ENCODE measurements at places on chromosomes 5 and 9.

DNA sequence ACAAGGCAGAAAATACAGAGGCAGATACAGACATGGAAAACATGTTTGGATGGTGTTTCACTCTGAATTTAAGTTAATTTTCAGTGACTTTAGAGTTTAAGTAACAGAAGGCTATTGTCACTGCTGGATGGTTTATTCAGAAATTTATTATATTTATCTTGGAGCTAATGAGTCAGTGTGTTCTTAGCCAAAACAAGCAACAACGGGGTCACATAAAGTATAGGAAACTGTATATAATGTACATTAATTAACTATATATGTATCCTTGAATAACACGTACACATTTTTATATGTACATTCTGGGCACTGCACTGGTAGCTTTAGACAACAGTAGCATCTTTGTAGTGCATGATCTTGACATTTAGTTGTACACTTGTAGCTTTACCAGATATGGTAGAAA lies 30.7 kb downstream of the CYLC2 start:
- no peaks in the 10 kb centered on the region for H3K36me3 ChIP-seq
- no peak for DNase-seq
- no peak overlapping the region for H3K27ac ChIP-seq
- H3K4me1 ChIP-seq: no peaks in the 10 kb centered on the region

- H3K27ac ChIP-seq: no peak overlapping the region
- H3K4me1 ChIP-seq: no peaks in the 10 kb centered on the region
- no peaks in the 10 kb centered on the region for H3K36me3 ChIP-seq
Observed at GRCh38 chr9:108565651-108566378, 290.0 kb downstream of the ACTL7B start.

DNA sequence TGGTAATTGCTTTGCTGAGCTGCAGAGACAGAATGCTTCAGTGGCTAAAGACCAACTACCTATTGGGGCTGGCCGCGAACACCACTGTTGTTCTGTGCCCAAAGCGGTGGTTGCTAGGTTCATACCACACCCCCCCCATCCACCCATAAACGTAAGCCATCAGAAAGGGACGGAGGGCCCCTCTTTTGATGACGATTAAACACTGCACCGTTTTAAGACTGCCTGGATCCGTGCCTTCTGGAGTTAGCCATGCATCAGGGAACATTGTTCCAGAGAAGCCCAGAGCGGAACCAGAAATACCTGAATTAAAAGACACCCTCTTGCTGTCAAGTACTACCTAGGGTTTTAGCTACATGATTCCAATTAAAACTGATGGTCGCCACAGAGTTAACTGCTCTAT lies 369.1 kb upstream of the DAP start:
- peaks cover 9% of the 10 kb centered on the region for H3K36me3 ChIP-seq
- no peak overlapping the region for H3K27ac ChIP-seq
- no peak overlapping the region for H3K4me3 ChIP-seq

DNA sequence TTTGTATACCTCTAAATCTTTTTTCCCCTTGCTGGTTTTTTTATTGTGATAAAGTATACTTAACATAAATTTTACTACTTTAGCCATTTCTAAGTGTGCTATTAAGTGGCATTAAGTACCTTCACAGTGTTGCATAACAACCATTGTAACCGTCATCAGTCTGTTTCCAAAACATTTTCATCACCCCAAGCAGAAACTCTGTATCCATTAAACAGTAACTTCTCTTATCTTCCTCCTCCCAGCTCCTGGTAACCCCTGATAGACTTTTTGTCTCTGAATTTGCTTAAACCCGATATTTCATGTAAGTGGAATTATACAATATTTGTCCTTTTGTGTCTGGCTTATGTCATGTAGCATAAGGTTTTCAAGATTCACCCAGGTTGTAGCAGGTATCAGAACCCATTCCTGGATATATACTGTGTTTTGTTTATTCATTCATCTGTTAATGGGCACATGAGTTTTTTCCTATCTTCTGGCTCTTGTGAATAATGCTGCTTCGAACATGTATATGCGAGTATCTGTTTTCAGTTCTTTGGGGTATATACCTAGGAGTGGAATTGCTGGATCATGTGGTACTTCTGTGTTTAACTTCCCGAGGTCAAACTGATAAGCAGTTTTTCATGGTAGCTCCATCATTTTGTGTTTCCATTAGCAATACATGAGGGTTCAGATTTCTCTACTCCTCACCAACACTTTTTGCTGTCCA lies 66.4 kb downstream of the EHMT1 start:
- H3K27ac ChIP-seq: no peak overlapping the region
- no peak for DNase-seq
- H3K36me3 ChIP-seq: peaks cover 14% of the 10 kb centered on the region
- no peak overlapping the region for H3K4me3 ChIP-seq
- H3K27me3 ChIP-seq: no peaks in the 10 kb centered on the region

GRCh38 chr5:178454303-178454702 lies 135.9 kb downstream of the COL23A1 start:
- no peaks in the 10 kb centered on the region for H3K4me1 ChIP-seq
- H3K27me3 ChIP-seq: peaks cover 8% of the 10 kb centered on the region
- no peak overlapping the region for H3K27ac ChIP-seq

DNA sequence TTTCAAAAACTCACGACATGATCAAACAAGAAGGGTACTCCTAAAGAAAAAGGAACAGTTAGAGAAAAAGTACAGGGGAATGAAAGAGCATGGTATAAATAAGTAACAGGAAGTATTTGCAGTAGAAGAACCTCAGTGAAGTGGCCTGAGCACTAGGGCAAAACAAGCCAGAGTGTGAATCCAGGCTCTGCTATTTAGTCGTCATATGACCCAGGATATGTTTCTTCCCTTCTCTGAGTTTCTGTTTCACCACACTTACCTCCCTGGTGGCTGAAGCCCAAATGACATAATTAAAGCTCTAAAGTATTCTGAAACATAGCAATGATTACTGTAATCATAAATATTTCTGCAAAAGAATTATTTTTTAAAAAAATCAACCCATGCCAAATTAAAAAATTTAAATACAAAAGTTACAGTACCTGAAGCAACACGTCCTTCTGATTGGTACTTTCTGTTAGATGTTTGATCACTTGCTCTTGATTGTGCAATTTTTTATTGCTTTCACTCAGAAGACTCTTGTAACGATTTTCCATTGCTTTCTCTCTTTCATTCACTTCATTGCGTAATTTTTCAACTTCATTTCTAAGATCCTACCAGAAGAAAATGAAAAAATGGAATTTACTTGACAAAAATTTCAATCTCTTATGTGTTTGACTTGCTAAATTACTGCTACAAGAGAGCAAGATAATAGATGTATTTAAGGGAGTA lies 88.9 kb downstream of the CDK5RAP2 start:
- H3K4me1 ChIP-seq: peaks cover 5% of the 10 kb centered on the region
- H3K4me3 ChIP-seq: no peak overlapping the region
- DNase-seq: no peak
- H3K27ac ChIP-seq: no peak overlapping the region
- H3K36me3 ChIP-seq: peaks cover 23% of the 10 kb centered on the region
- no peaks in the 10 kb centered on the region for H3K27me3 ChIP-seq

- no peak for DNase-seq
- H3K4me3 ChIP-seq: no peak overlapping the region
- H3K27ac ChIP-seq: no peak overlapping the region
- H3K4me1 ChIP-seq: no peaks in the 10 kb centered on the region
- peaks cover 62% of the 10 kb centered on the region for H3K27me3 ChIP-seq
- H3K36me3 ChIP-seq: no peaks in the 10 kb centered on the region
Observed at GRCh38 chr5:150300496-150301169, 2.1 kb downstream of the ARSI start.

DNA sequence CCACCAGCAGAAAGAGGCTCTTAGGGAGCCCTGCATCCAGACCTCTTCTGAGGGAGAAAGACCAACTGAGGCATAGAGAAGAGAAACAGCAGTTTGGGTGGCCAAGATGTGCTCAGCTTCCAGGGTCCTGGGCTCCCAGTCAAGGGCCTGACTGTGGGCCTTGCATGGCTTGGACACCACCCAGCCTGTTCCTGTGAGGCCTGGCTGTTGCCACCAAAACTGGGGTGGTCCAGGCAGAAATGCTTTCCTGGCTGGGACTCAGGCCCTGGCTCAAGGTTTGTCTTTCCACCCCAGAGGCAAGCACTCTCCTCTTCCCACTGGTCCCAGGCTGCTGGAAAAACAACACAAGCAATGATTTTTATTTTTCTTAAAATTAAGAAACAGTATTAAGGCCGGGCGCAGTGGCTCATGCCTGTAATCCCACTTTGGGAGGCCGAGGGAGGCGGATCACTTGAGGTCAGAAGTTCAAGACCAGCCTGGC lies 13.3 kb downstream of the MYOZ3 start:
- H3K27ac ChIP-seq: no peak overlapping the region
- no peaks in the 10 kb centered on the region for H3K36me3 ChIP-seq
- H3K27me3 ChIP-seq: peaks cover 23% of the 10 kb centered on the region
- no peak for DNase-seq
- no peak overlapping the region for H3K4me3 ChIP-seq
- no peaks in the 10 kb centered on the region for H3K4me1 ChIP-seq

- H3K4me3 ChIP-seq: no peak overlapping the region
- peaks cover 28% of the 10 kb centered on the region for H3K36me3 ChIP-seq
- H3K27me3 ChIP-seq: no peaks in the 10 kb centered on the region
- peaks cover 21% of the 10 kb centered on the region for H3K4me1 ChIP-seq
Observed at GRCh38 chr5:137639645-137640044, 96.2 kb downstream of the KLHL3 start.

DNA sequence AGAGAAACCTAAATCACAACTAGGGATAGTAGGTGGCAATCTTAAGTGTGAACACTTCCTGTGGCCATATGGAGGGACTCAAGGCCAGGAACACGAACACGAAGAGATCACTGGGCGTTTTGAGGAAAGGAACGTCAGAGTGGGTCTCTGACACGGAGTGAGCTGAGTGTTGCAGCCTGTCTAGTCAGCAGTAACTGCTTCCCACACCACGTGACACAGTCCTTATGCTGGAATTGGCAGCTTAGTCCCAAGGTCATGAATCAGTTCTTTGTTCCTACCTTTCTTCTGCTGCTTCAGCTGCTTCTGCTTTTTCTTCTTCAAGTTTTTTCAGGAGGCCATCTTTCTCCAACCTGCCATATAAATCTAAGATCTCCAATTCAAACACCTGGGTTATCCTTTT lies 18.2 kb downstream of the SPACA9 start:
- H3K36me3 ChIP-seq: peaks cover 15% of the 10 kb centered on the region
- DNase-seq: no peak
- H3K4me3 ChIP-seq: no peak overlapping the region
- H3K27me3 ChIP-seq: no peaks in the 10 kb centered on the region
- peaks cover 9% of the 10 kb centered on the region for H3K4me1 ChIP-seq

- H3K27ac ChIP-seq: no peak overlapping the region
- no peak overlapping the region for H3K4me3 ChIP-seq
- peaks cover 2% of the 10 kb centered on the region for H3K4me1 ChIP-seq
- H3K27me3 ChIP-seq: peaks cover 51% of the 10 kb centered on the region
- H3K36me3 ChIP-seq: no peaks in the 10 kb centered on the region
Observed at GRCh38 chr5:133606835-133607234, 5.5 kb downstream of the FSTL4 start.

GRCh38 chr5:168312606-168313295 lies 21.3 kb downstream of the WWC1 start:
- no peak for DNase-seq
- H3K4me1 ChIP-seq: peaks cover 62% of the 10 kb centered on the region
- H3K27ac ChIP-seq: peak overlapping the region; percentile 99
- no peaks in the 10 kb centered on the region for H3K27me3 ChIP-seq
- H3K4me3 ChIP-seq: no peak overlapping the region

- no peak overlapping the region for H3K4me3 ChIP-seq
- H3K36me3 ChIP-seq: no peaks in the 10 kb centered on the region
- H3K27ac ChIP-seq: no peak overlapping the region
- peaks cover 22% of the 10 kb centered on the region for H3K4me1 ChIP-seq
Observed at GRCh38 chr5:132425009-132425937, 55.8 kb downstream of the SLC22A5 start.

DNA sequence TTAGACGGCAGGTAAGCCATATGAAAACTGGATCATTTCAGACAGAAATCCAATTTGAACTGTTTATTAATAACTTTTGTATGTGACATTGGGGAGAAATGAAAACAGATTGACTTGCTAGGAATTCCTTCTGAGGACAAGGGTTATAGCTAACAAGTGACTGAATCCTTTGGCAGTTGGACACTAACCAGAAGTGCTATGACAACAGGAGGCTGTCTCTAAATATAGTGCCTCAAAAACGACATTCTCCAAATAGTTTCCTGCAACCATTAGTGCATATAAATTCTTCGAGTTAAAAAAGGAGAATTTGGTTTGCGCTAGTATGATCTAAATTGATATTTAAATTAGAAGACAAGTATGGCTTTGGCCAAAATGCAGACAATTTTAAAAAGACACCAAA lies 338.6 kb downstream of the PTPRD start:
- H3K4me3 ChIP-seq: no peak overlapping the region
- H3K27ac ChIP-seq: no peak overlapping the region
- H3K27me3 ChIP-seq: no peaks in the 10 kb centered on the region
- no peaks in the 10 kb centered on the region for H3K36me3 ChIP-seq

DNA sequence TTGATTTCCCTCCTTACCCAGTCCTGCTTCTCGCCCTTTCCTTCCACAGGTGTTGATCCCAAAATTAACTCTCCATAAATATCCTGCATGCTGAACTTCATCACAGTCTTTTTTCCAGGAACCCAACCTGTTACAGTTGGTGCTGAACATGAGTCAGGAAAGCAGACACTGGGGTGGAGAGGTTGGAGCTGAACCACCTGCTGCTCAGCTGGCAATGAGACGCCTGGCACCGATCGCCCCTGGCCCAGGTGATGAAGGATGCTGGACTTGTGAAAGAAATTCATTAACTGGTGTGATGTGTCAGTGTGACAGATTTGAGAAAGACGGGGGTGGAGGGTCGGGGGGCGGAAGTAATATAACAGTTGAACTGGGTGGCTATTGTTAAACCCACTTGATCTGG lies 30.6 kb downstream of the CPLX2 start:
- no peaks in the 10 kb centered on the region for H3K27me3 ChIP-seq
- no peaks in the 10 kb centered on the region for H3K36me3 ChIP-seq
- no peak overlapping the region for H3K27ac ChIP-seq
- H3K4me3 ChIP-seq: no peak overlapping the region
- DNase-seq: no peak
- no peaks in the 10 kb centered on the region for H3K4me1 ChIP-seq

DNA sequence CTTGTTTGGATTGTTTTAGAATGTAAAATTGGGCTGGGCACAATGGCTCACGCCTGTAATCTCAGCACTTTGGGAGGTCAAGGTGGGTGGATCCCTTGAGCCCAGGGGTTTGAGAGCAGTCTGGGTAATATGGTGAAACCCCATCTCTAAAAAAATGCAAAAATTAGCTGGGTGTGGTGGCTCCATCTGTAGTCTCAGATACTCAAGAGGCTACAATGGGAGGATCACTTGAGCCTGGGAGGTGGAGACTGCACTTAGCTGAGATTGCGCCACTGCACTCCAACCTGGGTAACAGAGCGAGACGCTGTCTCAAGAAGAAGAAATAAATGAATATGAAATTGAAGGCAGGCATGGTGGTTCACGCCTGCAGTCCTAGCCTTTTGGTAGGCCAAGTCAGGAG lies 21.3 kb downstream of the MAML1 start:
- peaks cover 5% of the 10 kb centered on the region for H3K36me3 ChIP-seq
- DNase-seq: no peak
- H3K4me3 ChIP-seq: no peak overlapping the region
- peak overlapping the region; percentile 88 for H3K27ac ChIP-seq
- peaks cover 26% of the 10 kb centered on the region for H3K4me1 ChIP-seq

DNA sequence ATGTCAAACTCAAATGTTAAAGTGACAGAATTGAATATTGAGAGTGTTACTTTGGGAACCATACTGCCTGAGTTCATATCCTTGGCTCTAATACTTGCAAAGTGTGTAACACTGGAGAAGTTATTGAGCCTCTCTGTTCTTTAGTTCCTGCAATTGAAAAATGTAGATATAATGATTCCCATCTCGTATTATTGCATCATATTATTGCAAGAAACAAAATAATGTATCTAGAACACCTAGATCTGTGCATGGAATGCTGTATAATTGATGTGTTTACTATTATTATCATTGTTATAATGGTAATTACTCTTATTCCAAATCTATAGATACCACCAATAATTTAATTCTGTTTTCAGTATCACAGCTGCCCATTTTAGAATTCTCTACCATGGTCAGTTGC lies 310.3 kb downstream of the GABRG2 start:
- H3K36me3 ChIP-seq: no peaks in the 10 kb centered on the region
- no peak overlapping the region for H3K27ac ChIP-seq
- no peaks in the 10 kb centered on the region for H3K4me1 ChIP-seq
